ENCODE measurements at places on chromosomes 1 and 21.

GRCh38 chr1:109630898-109631512 is 11.4 kb downstream of the AMPD2 start:
- no peak for DNase-seq

- DNase-seq = no peak
These were observed 93.0 kb upstream of the SMYD2 start for GRCh38 chr1:214187933-214188332.

DNA sequence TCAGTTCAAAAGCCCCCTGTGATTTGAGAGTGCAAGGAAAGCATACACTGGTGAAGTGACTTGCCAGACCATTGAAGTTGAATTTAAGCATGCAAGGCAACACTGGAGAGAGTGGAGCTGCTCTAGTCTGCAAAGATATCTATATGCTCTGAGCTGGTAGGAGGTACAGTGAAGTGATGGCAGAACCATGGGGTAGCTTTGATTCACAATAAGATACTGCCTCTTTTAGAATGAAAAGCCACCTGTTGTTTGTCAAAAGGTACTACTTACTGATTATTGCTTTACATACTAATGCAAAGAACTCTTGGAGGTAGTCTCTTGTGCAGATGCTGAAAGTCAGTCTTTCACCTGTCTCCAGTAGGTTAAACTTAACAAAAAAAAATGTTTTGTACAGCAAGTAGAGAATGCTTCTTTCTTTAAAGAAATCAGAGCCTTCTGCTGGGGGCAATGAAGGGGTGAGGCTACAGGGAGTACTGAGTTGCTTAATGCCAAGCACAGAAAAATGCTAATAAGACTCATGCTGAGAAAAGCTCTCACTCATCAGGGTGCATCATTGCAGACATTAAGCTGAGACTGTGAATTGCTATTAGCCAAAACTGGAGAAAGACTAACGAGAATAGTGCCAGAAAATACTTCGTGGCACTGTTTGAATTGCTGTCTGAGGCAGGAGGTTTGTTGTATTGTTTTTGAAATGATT is 1150.5 kb upstream of the TMPRSS15 start:
- no peak for DNase-seq

DNA sequence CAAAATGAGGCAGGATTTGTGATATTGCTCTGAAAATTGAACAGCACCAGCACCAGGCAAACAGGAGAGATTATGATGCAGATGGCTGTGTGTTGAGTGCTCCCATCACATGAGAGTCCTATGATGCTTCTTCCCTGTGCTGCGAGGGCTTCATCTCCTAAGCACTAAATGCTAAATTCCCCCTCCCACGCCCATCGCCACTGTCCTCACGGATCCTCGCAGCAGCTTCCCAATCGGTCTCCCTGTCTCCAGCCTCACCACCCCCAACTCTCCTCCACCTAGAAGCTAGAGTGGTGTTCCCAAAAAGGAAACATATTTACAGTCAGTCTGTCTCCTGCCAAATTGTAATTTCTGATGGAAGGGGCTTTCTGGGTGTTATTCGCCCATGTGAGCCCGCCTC is 4.9 kb upstream of the BACE2 start:
- no peak for DNase-seq

DNA sequence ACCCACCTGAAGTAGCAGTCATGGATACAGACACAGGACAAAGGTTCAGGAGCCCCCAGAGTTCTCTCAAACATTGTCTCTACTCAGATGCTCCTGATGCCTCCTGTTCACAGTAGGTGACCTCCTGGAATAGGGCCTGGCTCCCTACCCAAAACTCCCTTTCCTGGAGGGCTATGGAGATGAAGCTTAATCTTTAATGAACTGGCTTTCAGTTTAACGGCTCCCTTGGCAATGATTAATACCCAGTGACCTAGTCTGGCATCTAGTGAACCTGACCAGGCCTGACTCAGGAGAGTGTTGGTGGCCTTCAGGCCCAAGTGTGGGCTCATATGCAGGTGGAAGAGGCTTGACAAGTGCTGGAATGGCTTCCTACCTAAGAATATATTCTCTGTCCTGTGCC is 65.2 kb upstream of the TRABD2B start:
- no peak for DNase-seq

DNA sequence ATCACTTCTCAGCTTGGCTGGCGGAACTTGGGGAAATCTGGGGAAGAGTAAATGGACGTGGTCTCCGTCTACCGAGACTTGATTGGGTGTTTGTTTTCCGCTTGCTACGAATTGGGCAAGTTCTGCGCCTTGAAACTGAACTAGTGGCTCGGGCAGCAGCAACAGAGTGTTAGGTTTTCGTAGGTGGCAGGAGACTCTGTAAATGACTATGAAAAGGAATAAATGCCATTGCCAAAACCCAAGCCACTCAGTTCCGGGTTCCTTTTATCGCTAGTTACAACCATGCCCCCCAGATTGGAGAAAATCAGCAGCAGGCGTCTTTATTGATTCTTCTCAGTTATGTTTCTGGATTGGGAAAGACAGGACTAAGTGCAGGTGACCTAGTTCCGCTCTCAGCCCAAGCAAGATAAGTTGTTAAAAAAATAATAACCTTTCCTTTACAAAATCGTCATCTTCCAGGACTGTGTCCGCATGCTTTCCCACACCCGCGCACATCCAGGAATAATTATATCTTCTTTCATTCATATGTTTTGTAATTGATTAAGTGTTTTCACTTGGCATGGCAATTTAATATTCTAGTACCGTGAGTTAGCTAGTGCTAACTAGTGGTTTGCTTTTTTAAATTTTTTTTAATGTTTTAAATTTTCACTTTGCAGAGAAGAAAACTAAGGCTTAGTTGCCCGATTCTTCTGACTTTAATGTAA is 3.4 kb downstream of the LHX9 start:
- no peak for DNase-seq

GRCh38 chr1:9441451-9442133 is 97.7 kb upstream of the SLC25A33 start:
- DNase-seq = no peak

DNA sequence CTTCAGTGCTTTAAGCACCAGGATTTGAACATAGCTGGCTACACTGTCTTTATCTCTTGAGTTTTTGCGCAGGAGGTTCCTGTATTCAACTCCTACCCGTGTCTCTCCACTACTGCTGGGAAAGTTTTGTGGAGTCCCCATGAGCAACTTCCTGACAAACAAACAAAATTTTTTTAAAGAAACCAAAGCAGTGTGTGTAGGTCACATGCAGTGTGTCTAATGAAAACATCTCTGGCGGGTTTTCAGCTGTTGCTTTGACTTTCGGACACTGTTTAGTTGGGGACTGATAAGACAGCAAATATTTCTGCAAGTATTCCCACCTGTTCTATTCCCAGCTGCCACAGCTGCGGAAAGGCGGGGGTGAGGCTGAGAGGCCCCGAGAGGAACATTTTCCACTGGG is 2.0 kb downstream of the PSEN2 start:
- DNase-seq = no peak

DNA sequence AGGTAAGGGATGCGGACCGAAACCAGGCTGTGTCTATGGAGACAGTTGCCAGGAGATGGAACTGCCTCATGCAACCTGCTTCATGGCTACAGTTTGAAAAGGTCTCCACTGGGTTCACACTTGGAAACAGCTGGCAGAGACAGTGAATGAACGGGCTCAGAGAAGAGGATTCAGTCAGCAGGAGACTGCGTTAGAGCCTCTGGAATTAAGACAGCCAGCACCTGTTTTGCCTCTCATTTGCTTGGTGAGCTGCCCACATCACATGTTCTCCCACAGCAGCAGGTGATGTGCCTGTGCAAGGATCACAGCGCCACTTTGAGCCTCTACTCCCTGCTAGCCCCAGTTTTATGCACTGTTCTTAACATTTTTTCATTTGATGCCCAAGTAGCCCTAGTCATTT is 321.0 kb downstream of the PLPP3 start:
- DNase-seq = no peak

DNA sequence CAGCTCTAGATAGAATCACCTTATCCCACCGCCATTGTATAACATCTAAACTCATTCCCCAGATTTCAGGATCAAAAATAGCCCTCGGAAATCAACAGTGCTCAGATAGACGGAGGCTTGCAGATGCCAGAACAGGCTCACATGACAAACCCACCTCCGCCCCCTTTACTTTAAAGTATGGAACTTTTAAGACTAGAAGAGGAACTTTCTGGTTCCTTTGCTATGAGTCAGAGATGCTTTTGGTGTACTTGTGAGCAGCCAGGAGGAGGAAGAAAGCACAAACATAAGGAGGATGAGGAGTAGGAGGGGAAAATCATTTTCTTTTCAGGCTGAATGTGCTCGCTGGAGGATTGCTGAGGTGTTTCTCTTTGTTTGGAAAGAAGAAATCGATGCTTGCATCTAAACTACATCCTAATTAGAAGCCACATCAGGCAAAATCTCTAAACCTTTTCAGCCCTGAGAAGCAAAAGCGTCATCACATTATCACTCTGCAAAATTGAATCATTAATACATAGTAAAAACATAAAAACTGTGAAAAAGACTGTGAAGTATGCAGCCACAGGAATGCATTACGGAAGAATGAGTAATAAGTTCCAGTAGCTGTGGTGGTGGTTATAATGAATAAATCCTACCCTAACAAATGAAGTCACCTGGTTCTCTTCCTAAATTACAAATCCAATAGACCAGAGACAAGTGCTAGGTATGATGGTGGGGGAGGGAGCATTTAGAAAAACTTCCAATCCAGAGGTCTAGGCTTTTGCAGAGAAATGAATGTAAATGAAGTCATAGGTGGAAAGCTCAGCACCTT is 251.3 kb downstream of the KCNH1 start:
- DNase-seq = peak; percentile 89

- no peak for DNase-seq
These were observed 2.2 kb downstream of the SPATA6 start for GRCh38 chr1:48469616-48470480.

GRCh38 chr1:113872219-113872935 is 865 bp upstream of the PTPN22 start:
- no peak for DNase-seq

- no peak for DNase-seq
These were observed 55.5 kb upstream of the GALNT2 start for GRCh38 chr1:230011333-230012092.

DNA sequence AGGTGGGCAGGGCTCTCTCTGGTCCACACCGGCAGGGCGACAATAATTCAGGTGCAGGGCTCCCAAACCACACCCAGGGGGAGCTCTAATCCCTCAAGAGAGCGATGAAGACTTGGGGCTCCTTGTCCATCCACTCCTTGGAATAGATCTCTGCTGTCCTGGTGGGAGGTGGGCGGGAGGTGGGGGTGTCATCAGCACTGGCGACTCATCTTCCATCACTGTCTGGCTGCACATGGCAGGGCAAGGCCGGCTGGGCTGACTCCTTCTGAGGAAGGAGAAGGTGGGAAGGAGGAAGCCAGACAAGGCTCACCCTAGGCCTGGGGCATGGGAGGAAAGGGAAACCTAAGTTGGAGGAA is 29.3 kb downstream of the TNNT2 start:
- DNase-seq = peak; percentile 47

DNA sequence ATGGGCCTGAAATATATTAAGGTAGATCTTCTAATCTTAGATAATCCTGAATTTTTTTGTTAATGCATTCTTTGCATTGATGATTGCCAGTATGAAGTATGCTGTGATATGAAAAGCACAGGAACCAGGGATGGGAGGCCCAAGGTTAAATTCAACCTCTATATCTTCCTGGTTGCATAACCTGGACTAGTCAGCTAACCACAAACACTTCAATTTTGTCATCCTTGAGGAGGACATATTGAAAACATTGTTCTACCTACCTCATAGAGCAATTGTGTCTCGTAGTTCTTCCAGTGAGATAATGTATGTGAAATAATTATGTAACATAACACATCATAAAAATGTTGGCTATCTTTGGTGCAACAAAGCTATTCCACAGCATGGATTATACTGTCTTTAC is 25.6 kb downstream of the PDC start:
- no peak for DNase-seq

DNA sequence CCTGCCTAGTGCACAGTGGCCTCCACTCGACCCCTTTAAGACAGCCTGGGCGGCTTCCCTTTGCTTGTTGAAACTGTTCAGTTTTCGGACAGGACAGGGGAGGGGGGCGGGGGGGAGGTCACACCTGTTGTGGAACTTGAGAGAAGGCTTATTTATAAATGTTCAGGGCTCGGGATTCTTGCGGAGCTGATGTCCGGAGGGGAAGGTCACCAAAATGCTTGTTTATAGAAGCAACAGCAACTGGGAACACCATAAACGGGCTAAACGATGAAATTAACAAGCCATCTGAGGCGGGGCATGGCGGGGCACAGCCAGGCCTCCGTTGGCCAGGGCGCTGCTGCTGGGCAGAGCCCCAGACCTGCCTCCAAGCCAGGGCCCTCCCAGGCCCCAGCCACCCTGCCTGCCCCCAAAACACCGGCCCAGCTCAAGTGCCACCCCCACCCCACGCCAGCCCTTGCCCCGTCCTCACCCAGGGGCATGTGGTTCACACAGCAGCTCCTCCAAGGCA is 59.8 kb upstream of the CASZ1 start:
- DNase-seq = no peak

GRCh38 chr1:153881751-153882150 is 41.0 kb downstream of the GATAD2B start:
- DNase-seq = no peak

DNA sequence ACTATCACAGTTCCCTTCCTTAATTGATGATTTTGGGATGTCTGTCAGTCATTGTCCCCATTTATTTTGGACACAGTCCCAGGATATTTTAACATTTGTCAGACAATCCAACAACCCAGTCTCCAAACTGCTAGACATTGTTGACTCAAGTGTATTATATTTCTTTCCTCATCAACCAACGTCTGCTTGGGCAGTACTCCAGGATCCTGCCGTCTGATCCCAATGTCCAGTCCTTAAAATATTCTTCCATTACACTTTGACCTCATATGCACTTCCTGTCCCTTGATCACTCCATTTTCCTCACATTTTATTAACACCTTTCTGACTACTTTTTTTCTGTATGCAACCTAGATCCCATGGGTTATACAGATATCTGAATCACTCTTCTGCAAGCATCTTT is 39.8 kb upstream of the KIAA0040 start:
- DNase-seq = no peak

DNA sequence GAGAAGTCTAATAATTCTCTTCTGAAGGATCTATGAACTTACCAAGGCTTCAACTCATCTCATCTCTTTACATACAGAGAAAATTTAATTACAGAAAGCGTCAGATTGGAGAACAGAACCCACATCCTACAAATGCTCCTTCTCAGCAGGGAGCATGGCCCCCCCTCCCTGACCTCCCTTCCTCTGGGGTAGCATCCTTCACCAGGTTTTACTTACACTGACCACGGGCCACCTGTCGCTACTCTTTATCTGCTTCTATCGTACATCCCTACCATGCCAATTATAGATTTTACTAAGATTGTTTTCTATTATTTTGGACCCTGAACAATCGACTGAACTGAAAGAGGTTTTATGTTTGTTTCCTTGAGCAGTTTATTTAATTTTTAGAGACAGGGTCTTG is 25.8 kb downstream of the RIPPLY3 start:
- DNase-seq = no peak

DNA sequence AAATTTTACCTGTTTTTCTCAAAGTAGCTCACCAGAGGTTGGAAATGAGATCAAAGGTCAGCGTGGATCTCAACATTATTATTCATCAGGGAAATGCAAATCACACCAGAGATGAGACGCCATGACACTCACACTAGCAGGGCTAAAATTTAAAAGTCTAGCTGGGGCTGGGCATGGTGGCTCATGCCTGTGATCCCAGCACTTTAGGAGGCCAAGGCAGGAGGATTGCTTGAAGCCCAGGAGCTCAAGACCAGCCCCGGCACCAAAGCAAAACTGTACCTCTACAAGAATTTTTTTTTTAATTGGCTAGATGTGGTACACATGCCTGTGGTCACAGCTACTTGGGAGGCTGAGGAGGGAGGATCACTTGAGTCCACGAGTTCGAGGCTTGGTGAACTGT is 41.4 kb upstream of the PCBP3 start:
- DNase-seq = no peak

All from SW480 (cell line).